Right atrium auricular region (tissue), 2 donors: ENCODE measurements at places on chromosomes 16 and 17. TPM values are rescaled to one million over a fixed set of nuclear protein-coding genes. Genes with fewer than 3 reads are reported as not detected.

The GJD3 gene
- total RNA-seq: not detected

The KRTAP1-1 gene
- total RNA-seq: not detected

DNA sequence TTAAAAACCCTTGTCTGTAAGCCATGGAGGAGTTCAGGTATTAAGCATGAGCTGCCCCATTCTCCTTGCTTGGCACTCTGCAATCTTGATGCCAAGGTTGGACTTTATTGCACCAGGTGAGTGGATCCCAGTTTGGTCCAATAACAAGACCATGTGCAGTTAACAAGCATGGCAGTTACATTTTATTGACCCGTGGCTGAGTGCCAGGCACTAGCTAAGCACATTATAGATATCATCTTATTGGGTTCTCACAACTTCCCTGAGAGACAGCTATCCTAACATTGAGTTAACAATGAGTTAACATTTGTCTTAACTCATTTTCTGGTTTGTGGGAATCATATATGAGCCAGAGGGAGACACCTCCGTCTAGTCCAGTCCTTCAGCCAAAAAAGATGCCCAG is 21.8 kb downstream of the LYRM9 start:
- DNase-seq: no peak
- H3K27ac ChIP-seq: no peak overlapping the region
- no peaks in the 10 kb centered on the region for H3K36me3 ChIP-seq

GRCh38 chr17:82232322-82232820 is 3.5 kb downstream of the SLC16A3 start:
- no peaks in the 10 kb centered on the region for H3K36me3 ChIP-seq
- peak overlapping the region; percentile 68 for H3K4me3 ChIP-seq
- no peak for DNase-seq
- H3K27me3 ChIP-seq: no peaks in the 10 kb centered on the region
- no peaks in the 10 kb centered on the region for H3K4me1 ChIP-seq
- H3K27ac ChIP-seq: peak overlapping the region; percentile 90

DNA sequence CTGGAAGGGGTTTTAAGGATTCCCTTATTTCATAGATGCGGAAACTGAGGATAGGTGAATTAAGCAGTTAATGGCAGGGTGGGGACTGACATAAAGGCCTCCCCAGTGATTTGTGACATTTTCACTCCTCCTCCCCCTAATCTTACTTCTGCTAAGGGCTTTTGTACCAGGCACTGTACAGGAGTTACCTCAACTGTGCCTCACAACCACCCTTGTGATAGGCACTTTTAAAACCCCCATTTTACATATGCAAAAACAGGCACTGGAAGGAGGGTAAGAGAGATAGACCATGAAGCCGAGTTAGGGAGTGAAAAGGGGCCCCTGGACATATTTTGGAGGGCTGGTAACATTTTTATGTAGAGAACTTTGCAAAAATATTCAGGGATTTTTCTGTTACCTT is 862 bp upstream of the GDE1 start:
- H3K27ac ChIP-seq: no peak overlapping the region
- H3K4me1 ChIP-seq: no peaks in the 10 kb centered on the region
- no peaks in the 10 kb centered on the region for H3K36me3 ChIP-seq
- DNase-seq: no peak

DNA sequence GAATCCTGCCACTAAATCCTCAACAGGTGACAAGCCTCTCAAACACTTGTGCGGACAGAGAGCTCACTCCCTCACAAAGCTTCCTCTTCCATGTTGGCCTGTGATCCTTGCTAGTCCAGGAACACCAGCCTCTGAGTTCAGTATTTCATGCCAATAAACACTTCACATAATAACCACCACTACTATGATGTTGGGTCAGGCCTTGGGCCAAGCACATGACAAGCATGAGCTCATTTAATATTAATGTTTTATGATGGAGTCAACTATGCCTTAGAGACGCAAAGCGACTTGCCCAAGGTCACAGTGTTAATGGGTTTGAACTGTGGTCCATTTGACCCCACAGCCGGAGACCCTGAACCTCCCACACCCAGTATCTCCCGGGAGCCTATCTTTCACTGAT is 129.1 kb downstream of the GAS7 start:
- no peaks in the 10 kb centered on the region for H3K36me3 ChIP-seq
- DNase-seq: no peak
- H3K4me3 ChIP-seq: no peak overlapping the region
- no peaks in the 10 kb centered on the region for H3K4me1 ChIP-seq

The SDR42E2 gene
- not detected for total RNA-seq

The HSF4 gene
- total RNA-seq: 157 TPM

GRCh38 chr16:5905935-5906334 is 808.3 kb upstream of the EEF2KMT start:
- H3K4me1 ChIP-seq: no peaks in the 10 kb centered on the region
- H3K27ac ChIP-seq: no peak overlapping the region
- H3K36me3 ChIP-seq: no peaks in the 10 kb centered on the region

DNA sequence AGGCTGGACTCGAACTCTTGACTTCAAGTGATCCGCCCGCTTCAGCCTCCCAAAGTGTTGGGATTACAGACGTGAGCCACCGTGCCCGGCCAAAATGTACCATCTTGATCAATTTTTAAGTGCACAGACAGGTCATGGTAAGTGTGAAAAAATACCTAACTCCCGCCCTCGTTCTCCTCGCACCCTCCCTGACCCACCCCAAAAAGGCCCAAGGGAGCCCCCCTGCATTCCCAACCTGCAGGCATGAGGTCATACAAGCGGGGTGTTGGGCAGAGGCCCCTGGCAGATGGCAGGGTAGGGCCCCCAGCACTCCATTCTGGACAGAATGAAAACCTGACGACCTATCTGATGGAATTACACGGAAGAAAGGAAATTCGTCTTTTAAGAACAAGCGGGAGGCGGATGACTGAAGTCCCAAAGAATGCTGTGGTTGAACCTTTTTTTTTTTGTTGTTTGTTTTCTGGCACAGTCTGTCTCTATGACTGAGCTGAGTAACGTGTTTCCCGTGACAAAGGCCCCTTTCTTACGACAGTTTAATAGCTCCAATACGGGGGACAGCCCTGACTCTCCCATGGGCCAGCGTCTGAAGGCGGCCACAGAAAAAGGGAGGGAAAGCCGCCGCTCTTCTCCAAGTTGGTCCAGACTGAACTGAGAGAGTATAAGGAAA is 376.4 kb downstream of the SLC39A11 start:
- H3K4me1 ChIP-seq: no peaks in the 10 kb centered on the region
- no peaks in the 10 kb centered on the region for H3K36me3 ChIP-seq
- no peaks in the 10 kb centered on the region for H3K27me3 ChIP-seq
- no peak overlapping the region for H3K4me3 ChIP-seq
- H3K27ac ChIP-seq: no peak overlapping the region

- H3K36me3 ChIP-seq: peaks cover 15% of the 10 kb centered on the region
- H3K27ac ChIP-seq: peak overlapping the region; percentile 64
- H3K27me3 ChIP-seq: no peaks in the 10 kb centered on the region
- peak overlapping the region; percentile 77 for H3K4me3 ChIP-seq
Observed at GRCh38 chr16:1309888-1310831, 724 bp downstream of the UBE2I start.

GRCh38 chr16:19914877-19915276 is 30.2 kb upstream of the GPRC5B start:
- H3K27ac ChIP-seq: no peak overlapping the region
- no peaks in the 10 kb centered on the region for H3K4me1 ChIP-seq
- H3K27me3 ChIP-seq: no peaks in the 10 kb centered on the region

DNA sequence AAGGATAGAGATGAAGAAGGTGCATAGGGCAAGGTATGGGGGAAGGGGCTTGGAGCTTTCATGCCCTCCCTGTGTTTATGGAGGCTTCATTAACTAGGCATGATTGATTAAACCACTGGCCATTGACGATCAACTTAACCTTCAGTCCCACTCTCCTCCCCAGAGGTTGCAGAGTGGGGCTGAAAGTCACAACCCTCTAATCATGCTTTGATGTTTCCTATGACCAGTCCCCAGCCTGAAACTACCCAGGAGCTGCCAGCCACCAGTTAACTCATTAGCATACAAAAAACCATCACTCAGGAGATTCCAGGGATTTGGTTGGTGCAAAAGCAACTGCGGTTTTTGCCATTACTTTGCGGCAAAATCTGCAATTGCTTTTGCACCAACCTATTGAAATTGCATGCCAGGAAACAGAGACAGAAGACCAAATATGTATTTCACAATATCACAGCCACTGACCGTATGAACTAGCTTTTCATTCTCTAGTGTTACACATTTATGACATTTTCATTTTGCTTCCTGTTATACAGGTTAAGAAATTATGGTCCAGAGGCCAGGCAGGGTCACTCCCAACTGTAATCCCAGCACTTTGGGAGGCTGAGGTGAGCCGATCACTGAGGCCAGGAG is 5.4 kb downstream of the GFOD2 start:
- no peaks in the 10 kb centered on the region for H3K36me3 ChIP-seq
- DNase-seq: no peak
- H3K4me1 ChIP-seq: peaks cover 15% of the 10 kb centered on the region
- H3K27ac ChIP-seq: no peak overlapping the region
- H3K4me3 ChIP-seq: no peak overlapping the region

DNA sequence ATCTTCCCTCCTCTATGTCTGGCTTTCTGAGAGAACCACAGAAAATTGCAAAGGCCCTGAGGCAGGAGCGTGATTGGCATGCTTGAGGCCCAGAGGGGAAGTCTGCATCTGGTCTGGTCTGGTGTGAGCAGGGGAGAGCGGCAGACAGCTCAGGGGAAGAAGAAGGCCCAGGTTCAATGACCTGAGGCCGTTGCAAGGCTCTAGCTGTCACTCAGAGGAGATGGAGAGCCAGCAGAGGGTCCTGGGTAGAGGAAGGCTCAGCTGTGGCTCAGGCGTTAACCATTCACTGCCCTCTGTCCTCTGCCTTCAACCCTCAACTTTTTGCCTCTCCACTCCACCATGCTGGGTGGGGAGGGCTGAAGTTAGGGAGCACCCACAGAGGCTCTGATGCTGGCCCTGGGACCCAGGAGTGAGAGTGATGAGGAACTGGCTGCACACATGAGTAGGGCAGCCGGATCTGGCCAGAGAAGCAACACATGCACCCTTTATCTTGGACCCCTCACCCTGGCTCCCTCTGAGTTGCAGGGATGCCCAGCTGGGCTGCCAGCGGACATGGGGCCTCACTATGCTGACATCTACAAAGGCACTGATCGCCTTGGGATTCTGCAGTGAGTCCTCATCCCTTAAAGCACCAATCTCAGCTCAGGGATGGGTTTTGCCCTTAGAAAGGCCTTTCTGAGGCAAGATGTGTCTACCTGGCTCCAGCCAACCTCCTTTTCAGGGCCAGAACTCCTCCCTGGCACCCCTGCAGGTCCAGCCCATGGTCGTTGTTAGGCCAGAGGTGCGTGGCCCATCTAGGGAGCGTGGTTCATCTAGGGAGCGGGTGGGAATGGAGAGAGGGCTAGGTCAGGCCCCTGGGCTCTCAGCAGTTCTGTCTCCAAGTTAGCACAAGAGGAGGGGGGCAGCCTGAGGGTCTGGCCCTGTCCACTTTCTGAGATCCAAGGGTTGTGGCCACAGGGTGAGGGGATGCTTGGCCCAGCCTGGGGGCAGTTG is 7.7 kb upstream of the KRTAP17-1 start:
- no peak for DNase-seq
- H3K27me3 ChIP-seq: no peaks in the 10 kb centered on the region
- no peak overlapping the region for H3K4me3 ChIP-seq
- H3K27ac ChIP-seq: no peak overlapping the region
- no peaks in the 10 kb centered on the region for H3K4me1 ChIP-seq
- H3K36me3 ChIP-seq: no peaks in the 10 kb centered on the region

GRCh38 chr16:15798671-15799070 is 58.2 kb downstream of the MYH11 start:
- no peak for DNase-seq
- no peaks in the 10 kb centered on the region for H3K36me3 ChIP-seq
- no peaks in the 10 kb centered on the region for H3K4me1 ChIP-seq
- H3K4me3 ChIP-seq: no peak overlapping the region
- H3K27ac ChIP-seq: no peak overlapping the region

The KRTAP2-4 gene
- not detected for total RNA-seq

- H3K4me3 ChIP-seq: no peak overlapping the region
- DNase-seq: no peak
- H3K36me3 ChIP-seq: no peaks in the 10 kb centered on the region
- H3K4me1 ChIP-seq: no peaks in the 10 kb centered on the region
- no peak overlapping the region for H3K27ac ChIP-seq
- no peaks in the 10 kb centered on the region for H3K27me3 ChIP-seq
Observed at GRCh38 chr16:72191551-72191950, 19.6 kb upstream of the PMFBP1 start.

DNA sequence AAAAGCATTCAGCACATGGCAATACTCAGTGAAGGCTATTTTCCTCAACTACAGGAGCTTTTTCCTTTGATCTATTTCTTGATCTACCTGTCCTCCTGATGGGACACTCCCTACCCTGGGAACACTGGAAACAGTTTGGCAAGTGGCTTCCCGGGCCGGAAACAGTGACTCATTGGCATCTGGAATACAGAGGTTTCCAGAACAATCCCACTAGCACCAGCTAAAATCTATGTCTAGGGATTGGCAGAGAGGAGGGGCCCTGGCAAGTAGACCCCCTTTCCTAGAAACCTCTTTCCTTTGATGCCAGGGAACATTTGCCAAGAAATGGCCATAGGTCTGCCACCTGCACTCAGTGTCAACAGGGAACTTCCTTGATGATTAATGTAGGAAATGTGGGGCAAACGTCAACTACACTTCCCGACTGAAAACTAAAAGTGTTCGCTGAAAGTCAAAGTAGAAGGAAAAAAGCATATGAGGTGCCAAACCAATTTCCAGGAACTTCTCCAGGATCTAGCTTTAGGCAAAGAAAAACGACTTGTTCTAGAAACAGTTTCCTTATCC is 30.4 kb upstream of the FBXW10B start:
- no peaks in the 10 kb centered on the region for H3K4me1 ChIP-seq
- H3K27ac ChIP-seq: peak overlapping the region; percentile 85
- no peaks in the 10 kb centered on the region for H3K27me3 ChIP-seq
- peak; percentile 71 for DNase-seq
- no peaks in the 10 kb centered on the region for H3K36me3 ChIP-seq

DNA sequence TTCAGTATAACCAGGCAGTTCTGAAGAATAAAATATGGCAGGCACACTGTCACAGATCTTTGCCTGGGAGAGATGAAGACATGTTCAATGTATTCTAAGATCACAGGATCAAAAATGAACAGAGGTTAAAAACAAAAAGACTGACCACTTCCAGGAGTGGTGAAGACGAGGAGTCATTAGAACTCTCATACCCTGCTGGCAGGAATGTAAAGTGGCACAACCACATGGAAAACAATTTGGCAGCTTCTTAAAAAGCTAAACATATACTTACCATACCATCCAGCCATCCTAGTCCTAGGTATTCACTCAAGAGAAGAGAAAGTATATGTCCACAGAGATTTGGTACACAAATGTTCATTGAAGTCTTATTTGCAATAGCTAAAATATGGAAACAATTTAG is 406.3 kb downstream of the NPIPA8 start:
- H3K27me3 ChIP-seq: no peaks in the 10 kb centered on the region
- no peaks in the 10 kb centered on the region for H3K4me1 ChIP-seq
- no peaks in the 10 kb centered on the region for H3K36me3 ChIP-seq
- H3K27ac ChIP-seq: no peak overlapping the region
- no peak for DNase-seq

DNA sequence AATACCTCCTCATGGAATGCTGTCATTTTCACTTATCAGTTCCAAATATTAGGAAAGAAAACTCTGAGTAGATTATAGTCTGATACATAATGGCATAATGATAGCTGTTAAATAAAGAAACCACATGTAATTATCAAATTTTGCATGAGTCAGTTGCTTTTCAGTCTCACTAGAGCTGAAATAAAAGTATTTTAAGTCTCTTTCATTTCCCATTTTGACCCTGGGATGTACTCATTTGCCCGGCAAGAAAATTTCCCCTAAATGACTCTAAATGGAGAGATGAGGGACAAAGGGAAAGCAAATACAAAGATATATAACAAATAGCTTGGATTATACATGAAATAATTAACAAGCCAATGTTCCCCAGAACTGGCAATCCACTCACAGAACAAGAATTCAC is 47.9 kb upstream of the CPHXL start:
- H3K4me1 ChIP-seq: no peaks in the 10 kb centered on the region
- no peak for DNase-seq
- H3K4me3 ChIP-seq: no peak overlapping the region
- no peaks in the 10 kb centered on the region for H3K36me3 ChIP-seq
